ACHN (cell line): ENCODE measurements at places on chromosomes 3 and 15.
A peak's percentile ranks its signal among the peaks of the same experiment; 100 is the strongest.

DNA sequence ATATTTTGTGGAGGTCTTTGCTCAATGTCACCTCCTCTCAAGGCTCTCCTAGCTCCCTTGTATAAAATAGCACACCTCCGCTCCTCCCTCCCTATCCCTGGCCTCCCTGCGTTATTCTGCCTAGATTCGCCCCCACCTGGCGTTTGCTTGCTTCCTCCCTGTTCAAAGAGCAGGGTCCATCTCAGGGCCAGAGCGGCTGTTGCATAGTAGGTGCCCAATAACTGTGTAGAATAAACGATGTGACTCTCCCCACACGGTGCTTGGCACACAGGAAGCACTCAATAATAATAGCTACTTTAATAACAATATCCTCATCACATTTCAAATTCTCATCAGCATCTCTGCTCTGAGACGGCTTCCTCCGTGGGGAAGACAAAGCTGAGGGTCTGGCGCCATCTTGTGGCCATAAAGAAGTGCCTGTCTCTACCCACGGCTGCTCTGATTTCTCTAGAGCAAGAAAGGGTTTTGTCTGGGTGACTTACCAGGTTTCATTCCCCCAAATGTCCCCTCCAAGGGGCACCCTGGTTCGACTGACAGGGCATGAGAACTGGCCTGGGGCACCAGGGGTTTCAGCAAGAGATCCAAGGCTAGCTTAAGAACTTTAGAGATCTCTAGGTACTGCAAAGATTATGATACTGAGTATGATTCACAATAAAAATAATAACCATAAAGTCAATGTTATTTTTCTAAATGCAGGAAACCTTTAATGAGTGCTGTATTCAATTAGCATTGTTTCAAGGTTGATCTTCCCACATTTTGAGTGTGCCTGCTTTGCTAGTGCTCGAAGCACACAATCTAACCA, 16.1 kb downstream of the CD276 start:
- DNase-seq, result peak; percentile 72

- DNase-seq, result no peak
Measured at GRCh38 chr3:151091685-151092345, 6.4 kb downstream of the MED12L start.

- no peak for DNase-seq
Measured at GRCh38 chr15:29457729-29458128, 188.1 kb upstream of the NSMCE3 start.

DNA sequence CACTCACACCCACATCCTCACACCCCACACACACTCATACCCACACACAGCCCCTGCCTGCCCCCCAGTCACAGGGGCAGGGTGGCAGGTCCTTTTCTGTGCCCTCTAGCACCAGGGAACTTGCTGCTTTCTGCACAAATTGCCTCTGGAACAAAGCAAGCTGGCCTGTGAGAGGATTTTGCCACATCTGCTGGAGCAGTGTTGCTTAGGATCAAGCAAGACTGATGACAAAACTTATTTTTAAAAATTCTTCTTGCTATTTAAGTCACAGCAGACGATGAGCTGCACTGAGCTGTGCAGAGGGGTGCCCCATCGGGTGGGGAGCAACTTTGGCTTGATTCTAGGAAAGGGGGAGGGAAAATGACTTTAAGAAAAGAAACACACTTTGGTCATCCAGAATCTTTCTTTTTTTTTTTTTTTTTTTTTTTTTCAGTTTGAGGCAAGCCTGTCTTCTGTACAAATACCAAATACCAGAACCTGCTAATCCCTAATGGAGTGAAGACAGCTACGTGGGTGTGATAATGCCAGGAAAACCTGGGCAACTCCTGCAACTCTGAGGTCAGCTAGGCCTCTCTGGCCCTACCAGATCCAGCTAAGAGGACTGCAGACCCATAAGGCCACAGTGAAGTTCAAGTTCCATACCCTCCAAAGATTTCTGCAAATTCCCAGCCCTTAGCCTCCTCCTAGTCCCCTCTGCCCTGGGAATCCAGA, 195.3 kb downstream of the ABHD5 start:
- no peak for DNase-seq

- DNase-seq, result no peak
Measured at GRCh38 chr3:29201604-29202003, 79.3 kb upstream of the RBMS3 start.

GRCh38 chr3:193168931-193169330, 72.1 kb upstream of the PLAAT1 start:
- DNase-seq, result no peak

GRCh38 chr15:100193277-100193860, 148.4 kb downstream of the ADAMTS17 start:
- no peak for DNase-seq

- DNase-seq, result no peak
Measured at GRCh38 chr3:66452303-66453011, 48.4 kb downstream of the LRIG1 start.

GRCh38 chr3:183493296-183494045, 62.0 kb downstream of the KLHL6 start:
- no peak for DNase-seq

GRCh38 chr3:107498646-107499045, 24.1 kb upstream of the BBX start:
- no peak for DNase-seq

DNA sequence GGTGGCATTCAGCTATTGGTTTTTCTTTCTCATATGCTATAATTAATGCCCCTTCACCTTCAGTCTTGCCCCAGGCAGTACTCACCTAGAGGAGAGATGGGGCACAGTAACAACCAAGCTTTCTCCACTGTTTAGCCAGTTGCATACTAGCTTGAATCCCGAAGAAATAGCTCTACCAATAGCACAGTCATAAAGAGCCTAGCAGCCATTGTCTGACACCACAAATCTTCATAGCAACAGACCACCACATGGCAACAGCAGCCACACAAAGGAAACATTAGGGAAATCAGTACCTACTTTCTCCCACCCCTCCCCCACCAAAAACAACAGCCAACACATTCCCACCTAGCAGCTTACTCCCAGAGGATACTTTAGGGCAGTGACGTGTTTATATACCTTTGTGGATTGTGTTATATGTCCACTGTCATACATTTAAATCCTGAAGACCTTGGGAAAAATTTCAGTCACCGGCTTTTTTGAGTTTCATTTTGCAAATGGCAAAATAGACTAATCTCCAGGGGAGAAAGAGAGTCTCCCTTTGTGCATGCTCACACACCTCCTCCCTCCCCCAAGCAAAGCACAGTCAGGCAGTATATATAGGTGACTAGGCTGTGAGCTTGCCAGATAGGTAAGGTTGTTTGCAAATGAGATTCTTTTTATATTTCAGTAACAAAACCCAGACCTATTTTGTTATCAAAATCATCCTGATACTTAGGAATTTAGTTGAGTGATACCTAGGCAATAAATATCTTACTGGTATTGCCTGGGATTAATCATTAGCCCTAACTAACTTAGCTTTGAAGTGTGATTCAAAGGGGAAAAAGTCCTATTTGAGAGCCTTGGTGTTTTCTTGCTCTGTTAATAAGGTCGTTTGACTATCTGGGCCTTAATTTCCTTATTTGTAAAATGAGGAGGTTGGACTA, 140.6 kb downstream of the RBPMS2 start:
- DNase-seq, result peak; percentile 33

GRCh38 chr15:85036716-85037115, 55.1 kb downstream of the PDE8A start:
- DNase-seq, result no peak

DNA sequence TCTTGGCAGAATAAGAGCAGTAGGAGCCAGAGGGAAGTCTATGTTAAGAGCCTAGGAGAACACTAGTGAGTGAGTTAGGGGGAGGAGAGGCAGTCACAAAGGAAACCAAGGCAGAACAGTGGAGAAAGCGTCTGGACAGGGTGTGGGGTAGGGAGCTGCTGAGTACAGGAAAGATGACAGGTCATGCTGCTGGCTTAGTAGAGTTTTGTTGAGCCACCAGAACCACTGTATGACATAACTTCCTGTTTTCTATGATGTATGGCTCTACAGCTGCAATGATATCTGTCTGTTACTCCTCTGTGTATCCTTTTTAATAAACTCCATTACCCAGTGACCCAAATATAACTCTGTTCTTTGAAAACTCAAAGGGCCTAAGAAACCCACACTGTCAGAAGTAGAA, 10.6 kb upstream of the STT3B start:
- DNase-seq, result no peak

DNA sequence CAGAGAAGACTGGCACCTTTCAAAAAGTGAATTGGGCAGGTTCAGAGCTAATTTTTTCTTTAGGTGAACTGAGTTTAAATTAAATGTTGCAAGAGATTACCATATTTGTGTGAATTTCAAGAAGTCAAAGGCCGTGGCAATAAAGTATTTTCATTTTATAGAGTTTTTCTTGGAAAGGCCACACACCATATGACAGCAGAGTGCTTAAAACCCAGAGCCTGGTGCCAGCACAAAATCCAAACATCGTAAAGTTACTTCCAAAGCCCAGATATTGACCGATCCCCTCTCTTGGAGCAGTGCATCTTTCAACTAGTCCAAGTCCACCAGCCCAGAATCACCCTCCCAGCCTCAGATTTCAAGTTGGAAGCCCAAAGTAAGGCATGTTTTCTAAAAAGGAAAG, 164.5 kb downstream of the VGLL4 start:
- no peak for DNase-seq

- no peak for DNase-seq
Measured at GRCh38 chr3:25412269-25412668, 15.8 kb upstream of the RARB start.

DNA sequence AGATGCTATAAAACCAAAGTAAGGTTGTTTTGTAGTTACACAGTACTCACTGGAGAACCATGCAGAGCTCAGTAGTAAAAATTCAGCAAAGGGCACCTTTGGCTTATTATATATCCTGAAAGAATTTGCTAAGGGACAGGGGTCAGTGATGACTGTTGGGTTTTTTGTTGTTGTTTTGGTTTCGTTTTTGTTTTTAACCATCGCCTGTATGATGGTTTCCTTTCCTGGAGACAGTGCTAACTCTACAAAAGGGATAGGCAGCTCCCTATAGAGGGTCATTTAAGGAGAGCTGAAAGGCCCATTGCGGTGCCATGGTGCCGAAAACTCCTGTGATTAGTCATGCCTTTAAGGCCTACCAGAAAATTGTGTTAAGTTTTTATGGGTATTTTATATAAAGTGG, 118.2 kb upstream of the GOLIM4 start:
- DNase-seq, result no peak

- DNase-seq, result no peak
Measured at GRCh38 chr3:68988740-68989139, 24.7 kb downstream of the EOGT start.

GRCh38 chr3:61828880-61829721, 267.7 kb downstream of the PTPRG start:
- DNase-seq, result no peak

DNA sequence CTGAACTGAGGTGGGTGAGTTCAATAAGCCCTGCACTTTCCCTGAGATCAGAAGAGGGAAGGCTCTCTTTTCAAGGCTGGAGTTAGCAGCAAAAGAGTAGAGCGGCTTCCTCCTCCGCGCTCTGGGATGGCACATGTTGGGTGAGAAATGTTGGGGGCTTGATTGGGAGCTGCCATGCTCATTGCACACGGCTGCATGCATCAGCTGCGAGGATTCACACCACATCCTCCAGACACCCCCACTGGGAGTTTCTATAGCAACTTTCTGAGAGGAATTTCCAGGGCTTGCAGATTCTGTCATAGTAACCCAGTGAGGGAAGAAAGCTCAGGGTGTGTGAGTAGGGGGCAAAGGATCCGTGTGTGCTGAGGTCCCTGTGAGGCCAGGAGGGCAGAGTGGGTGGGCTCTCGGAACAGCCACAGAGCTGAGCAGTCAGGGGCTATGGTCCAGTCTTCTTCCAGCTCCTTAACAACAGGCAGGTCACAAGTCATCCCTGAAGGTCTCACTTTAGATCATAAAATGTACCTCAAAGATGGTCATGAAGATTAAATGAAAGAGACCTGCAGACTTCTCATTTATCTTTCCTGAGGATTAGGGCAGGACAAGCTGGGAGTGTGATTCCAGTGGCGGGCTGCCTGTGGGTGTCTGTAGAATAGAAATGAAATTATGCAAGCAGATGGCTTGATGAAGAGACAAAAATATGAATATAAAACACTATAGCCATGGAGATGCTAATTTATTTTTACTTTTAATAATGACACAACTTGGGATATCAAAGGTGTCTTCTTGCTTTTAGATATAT, 75.7 kb upstream of the CHRNA7 start:
- no peak for DNase-seq

GRCh38 chr3:97646932-97647331, 117.6 kb upstream of the ARL6 start:
- no peak for DNase-seq

- no peak for DNase-seq
Measured at GRCh38 chr3:168414149-168414548, 318.4 kb upstream of the GOLIM4 start.

- DNase-seq, result no peak
Measured at GRCh38 chr3:123920383-123920782, 36.3 kb upstream of the MYLK start.

- no peak for DNase-seq
Measured at GRCh38 chr15:78492872-78493271, 14.5 kb upstream of the HYKK start.

- DNase-seq, result no peak
Measured at GRCh38 chr3:49872801-49873281, 3.1 kb upstream of the CAMKV start.

DNA sequence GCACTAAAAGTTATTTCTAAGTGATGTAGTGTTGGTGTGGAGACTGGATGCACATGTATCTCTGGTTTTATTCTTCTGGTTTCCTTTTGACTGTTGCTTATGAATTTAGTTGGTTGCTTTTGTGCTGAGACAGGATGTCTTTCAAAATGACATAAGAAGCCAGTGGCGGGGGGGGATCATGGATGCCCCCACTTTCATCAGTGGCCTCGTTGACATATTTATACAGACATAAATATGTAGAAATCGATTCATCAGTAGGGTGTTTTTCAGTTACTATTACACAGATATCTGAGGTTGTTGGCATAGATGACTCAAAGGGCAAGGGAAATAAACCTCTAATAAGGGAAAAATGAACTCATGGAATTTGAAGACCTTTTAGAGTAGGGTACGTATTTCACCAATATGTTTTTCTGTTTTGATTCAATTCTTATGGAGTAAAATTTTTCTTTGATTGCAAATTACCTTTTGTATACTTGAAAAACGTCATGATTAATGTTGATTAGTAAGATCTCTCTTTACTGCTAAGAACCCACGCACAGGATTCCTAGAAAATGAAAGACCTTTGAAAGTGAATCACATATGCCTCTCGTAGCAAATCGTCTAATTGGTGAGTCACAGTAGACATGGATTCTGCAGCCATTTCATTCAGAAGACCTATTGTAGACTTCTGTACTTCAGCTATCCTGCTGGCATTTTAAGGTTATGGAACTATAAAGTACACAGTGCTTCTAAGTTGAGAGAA, 97.4 kb upstream of the RBMS3 start:
- DNase-seq, result no peak

- no peak for DNase-seq
Measured at GRCh38 chr3:169456900-169457299, 206.6 kb downstream of the MECOM start.

- no peak for DNase-seq
Measured at GRCh38 chr3:135853981-135854380, 111.5 kb upstream of the PPP2R3A start.

GRCh38 chr3:187207624-187208023, 10.3 kb downstream of the RTP1 start:
- no peak for DNase-seq
